ENCODE measurements at places on chromosomes 12 and 14.

- no peak for DNase-seq
These were observed 92.0 kb downstream of the TTLL5 start for GRCh38 chr14:75752907-75753594.

DNA sequence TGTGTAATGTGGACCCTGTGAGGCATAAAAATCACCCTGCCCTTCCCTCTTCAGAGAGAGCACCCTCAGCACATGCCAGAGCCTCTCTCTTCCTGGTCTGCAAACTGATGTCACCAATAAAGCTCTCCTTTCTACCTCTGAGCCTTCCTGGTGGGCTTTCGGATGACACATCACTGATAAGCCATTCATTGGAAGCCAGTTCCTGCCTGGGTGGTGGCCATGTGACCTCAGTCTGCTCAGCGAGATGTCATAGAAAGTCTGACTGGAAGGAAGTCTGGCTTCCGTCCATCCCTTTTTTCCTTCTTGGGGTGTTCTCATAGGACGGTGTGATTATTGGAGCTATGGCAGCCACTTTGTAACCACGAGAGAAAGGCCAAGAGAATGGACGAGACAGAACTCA, 95.7 kb downstream of the PIWIL1 start:
- no peak for DNase-seq

DNA sequence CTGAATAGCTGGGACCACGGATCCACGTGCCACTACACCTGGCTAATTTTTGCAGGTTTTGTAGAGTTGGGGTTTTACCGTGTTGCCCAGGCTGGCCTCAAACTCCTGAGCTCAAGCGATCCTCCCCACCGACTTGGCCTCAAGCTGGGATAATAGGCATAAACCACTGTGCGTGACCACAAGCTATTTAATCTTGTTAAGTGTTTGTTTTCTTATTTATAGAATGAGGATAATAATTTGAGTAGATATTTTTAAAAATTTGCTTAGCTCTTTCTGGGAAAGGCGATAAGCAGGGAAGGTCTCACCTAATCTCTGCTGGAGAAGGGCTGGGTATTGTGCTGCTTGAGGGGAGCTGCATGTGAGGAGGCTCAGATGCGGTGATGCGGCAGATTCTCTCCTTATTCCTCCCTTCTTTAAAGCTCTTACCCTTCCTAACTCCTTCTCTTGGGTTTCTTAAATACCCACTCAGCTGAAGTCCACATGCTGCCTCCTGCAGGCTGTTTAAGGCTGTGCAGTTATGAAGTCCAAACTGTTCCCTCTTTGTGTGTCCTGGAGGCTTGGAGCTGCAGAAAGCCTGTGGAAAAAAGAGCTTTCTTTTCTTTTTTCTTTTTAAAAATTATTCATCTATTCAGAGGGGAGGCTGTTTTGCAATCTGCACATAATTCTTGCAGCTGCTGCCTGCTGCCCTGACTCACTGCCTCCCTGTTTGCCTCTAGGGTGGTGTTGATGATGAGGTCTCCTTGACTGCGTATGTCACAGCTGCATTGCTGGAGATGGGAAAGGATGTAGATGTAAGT, 37.9 kb downstream of the A2ML1 start:
- peak; percentile 16 for DNase-seq

GRCh38 chr12:110670161-110670701, 18.7 kb downstream of the HVCN1 start:
- no peak for DNase-seq

DNA sequence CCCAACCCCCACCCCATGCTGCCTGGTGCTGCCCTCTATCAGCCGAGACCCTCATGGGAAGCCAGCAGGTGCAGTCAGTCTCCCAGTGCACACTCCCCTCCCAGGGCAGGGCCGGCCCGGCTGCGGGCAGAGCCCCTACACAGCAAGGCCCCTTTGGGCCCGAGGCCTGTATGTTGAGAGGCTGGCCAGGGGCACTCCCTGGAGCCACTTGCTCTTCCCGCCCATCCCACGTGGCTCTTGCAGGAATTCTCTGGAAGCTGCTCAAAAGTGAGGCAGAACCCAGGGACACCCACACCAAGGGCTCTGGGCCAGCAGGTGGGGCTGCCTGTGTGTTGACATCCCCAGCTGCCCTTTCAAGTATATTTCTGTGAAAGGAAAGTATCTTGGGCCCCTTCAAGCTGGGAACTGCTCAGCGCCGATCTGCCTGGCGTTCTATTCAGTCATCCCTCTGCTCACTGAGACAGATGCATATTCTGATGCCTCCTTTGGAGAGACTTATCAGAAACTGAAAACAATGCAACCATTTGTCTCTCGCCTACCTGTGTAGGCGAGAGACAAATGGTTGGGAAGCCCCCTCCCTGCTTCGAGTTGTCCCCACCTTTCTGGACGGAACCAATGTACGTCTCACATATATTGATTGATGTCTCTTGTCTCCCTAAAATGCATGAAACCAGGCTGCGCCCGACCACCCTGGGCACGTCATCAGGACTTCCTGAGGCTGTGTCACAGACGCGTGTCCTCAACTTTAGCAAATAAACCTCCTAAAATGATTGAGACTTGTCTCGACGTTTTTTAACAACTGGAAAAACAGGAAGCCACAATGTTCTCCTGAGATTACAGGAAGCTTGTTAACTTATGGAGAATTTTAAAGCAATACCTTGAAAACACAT, 6.0 kb downstream of the GPR132 start:
- peak; percentile 66 for DNase-seq

GRCh38 chr12:22334410-22335100, at the start of gene ST8SIA1:
ST8SIA1 (minus strand) TSS chr12:22334707; CDS start chr12:22334232, 475 bp downstream.
- DNase-seq: peak; percentile 69

- no peak for DNase-seq
These were observed 36.8 kb downstream of the RAP1B start for GRCh38 chr12:68647507-68647906.

DNA sequence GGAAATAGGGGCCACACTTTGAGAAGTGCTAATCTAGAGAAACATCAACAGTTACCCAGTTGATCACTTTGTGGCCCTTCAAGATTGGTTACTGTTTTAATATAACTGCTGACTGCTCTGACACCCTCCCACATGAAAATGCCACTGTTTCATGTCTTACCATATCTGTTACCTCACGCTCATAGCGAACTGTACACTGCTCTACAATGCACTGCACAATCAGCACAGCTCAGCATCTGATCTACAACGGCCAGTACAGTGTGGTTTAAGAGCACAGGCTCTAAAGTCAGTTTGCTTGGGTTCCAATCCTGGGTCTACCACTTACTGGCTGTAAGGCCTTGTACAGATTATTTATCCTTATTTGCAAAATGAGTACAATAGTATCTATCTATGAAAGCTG, 39.1 kb downstream of the SPPL3 start:
- no peak for DNase-seq

- no peak for DNase-seq
These were observed 35.2 kb downstream of the SMUG1 start for GRCh38 chr12:54153586-54153985.

DNA sequence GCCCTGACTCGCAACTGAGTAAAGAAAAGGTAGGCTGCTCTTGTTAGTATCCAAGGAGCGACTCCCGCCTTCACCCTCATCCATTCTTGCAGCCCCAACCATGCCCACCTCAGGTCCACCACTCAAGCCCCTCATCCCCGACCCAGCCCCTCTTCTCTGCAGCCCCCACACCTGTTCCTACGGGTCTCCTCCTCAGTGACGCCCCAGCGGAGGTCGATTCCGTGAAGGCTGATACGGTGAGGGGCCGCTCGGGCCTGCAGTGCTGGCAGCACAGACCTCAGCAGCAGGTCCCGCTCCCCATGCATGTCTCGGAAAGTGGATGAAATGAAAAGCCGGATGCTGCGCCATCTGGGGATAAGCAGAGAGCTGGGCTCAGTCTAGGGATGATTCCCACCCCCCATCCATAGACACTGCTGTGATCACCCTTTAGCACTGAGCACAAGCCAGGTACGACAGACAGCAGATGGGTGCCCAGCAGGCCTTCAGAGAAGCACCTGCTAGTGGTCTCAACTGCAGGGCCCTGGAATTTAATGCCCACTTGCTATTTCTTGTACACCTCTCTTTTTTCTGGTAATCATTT, 26.9 kb downstream of the TEP1 start:
- no peak for DNase-seq

DNA sequence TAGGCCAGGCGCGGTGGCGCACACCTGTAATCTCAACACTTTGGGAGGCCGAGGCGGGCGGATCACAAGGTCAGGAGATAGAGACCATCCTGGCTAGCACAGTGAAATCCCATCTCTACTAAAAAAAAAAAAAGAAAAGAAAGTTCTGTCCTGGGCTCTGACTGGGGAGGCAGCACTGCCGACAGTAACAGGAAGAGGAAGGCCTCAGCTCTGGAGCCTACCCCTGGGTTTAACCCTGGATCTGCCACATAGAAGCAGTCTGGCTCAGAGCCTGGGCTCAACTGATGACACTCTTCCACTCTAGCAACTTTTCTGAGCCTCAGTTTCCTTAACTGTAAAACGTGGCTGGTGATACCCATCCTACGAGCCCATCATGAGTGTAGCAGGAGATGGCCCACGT, 60.5 kb downstream of the ACTN1 start:
- DNase-seq: no peak

All from T follicular helper cell (primary cell).